Activated CD4-positive, alpha-beta T cell treated with anti-CD3 and anti-CD28 coated beads, Interleukin-2, amount 10 ng/mL, durations not matched to agents 7 days and 5 days (primary cell): ENCODE measurements at places on chromosomes 13 and 19.

- DNase-seq: no peak
Observed at GRCh38 chr13:109922518-109922917, 136.1 kb upstream of the IRS2 start.

GRCh38 chr13:29595380-29596063 lies at the start of gene SLC7A1:
Gene SLC7A1, minus strand, starts transcription at chr13:29595688. Its CDS starts 59,500 bp downstream, at chr13:29536188.
- peak; percentile 84 for DNase-seq

DNA sequence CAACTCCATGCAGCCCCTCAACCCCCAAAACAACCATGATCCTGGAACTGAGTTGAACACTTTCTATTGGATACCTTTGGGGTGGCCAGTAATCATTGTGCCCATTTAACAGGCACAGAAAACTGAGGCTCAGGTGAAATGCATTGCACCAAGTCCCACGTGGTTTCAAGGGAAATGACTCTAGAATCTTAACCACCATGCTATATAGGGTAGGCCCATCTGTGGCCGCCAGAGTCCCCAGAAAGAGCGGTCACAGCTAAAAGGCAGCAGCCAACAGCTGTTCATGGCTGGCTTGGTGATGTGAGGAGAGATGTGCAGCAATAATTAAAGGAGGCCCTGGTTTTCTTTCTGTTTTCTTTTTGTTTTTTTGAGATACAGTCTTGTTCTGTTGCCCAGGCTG lies 2.6 kb downstream of the CNN1 start:
- no peak for DNase-seq

GRCh38 chr13:33100886-33101285 lies 84.7 kb downstream of the KL start:
- DNase-seq: no peak

- no peak for DNase-seq
Observed at GRCh38 chr19:42018503-42019193, 24.6 kb upstream of the ATP1A3 start.

DNA sequence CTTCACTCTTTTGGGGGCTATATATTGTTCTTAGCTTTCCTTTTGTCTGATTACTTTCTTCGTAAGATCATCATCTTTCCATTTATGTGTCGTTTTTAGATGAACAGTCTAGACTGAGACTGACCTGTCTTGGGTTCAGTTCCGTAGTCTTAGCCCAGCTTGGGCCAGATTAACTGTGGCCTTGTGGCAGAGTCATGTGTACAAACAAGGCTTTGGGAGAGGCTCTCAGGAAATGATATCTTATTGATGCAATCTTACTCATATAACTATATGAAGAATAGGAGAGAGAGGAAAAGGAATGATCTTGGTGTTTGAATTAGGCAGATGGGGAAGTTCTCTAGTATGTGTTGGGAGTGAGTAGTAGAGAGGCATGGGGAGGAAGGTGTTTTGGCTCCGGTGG lies 6.8 kb upstream of the ERCC5 start:
- DNase-seq: no peak

DNA sequence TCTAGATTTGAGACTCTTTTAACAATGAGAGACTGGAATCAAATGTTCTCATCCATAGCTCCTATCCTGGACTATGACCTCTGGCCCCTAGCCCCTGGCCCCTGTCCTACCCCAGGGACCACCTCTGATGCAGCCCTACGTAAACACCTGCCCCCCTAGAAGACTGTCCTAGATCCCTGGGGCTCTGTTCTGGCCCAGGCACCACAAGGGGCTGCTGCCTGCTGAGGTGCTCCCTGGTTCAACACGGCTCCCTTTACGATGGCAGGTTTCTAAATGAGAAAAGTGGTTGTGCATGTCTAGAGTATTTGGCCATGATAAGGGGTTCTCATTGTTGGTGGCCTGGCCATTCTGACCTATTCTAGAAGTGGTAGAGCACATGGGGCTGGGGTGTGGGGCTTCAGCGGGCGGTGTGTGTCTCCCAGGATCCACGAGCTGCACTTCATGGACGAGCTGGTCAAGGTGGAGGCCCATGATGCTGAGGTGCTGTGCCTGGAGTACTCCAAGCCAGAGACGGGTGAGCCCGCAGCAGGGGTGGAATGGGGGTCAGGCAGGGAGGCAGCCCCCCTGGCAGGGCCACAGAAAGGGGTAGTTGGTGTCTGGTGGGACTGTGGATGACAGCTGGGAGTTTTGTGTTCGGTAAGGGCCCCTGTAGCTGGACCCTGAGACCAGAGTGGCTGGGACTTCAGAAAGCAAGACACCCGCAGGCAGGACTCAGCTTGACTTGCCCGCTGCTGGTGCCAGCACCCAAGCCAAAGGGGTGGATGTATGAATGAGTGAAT lies 26.5 kb upstream of the OVOL3 start:
- no peak for DNase-seq

DNA sequence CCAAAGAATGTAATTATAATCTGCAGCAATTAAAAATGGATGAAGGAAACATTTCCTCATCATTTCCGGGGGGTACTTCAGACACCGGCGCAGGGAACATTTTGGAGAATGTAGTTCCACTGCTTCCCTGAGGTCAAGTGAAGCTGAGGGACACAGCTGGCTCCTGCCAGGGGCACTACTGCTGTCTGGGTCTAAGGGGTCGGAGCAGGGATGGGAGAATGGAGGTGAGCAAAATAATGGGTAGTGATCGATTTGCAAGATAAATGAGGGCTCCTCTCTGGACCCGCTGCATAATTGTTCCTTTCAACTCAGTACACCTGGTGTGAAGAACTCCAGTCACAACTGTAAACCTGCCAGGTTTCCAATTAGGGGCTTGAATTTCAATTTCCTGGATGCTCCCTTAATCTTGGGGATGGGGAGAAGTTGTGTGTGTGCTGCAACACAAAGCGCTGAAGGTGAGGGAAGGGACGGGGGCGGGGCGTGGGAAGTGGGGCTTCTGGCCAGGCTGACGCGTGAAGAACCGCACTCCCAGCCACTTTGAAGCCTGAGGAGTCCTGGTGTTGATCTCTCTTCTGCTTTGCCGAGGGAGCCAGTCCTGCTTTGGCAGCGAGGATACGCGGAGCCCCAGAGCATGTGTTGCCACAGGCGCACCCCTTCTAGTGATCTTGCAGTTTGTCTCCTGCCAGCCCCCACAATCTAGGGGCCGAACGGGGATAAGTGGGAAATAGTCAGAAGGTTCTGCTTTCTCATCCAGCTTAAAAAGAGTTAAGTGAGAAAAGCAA lies 57.9 kb upstream of the PCDH8 start:
- DNase-seq: no peak

- DNase-seq: no peak
Observed at GRCh38 chr13:109874484-109875454, 88.4 kb upstream of the IRS2 start.

- DNase-seq: no peak
Observed at GRCh38 chr13:59495936-59496512, 667.7 kb downstream of the DIAPH3 start.

DNA sequence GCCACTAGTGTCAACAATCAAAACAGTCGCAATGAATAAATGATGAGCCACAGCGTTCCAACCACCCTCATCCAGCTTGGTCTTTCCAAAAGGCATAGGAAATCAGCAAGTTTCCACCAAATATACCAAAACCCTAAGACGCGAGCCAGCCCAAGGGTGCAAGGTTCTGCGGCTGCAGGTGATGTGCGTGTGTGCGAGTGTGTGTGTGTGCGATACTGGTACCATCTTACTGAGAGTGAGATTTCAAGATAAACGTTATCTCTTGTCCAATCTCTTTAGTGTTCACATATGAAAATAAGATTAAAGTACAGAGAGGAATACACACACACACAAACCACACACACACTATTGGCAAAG lies 895 bp upstream of the TRPC4 start:
- no peak for DNase-seq

GRCh38 chr19:17405250-17406045 lies at the start of gene BST2:
Gene BST2, minus strand, starts transcription at chr19:17405630. Its CDS starts 55 bp downstream, at chr19:17405575.
- peak; percentile 72 for DNase-seq

- no peak for DNase-seq
Observed at GRCh38 chr13:29105779-29106178, 285.6 kb downstream of the MTUS2 start.
